Diencephalon (tissue), 1 donor: ENCODE measurements at places on chromosomes 3 and 15. TPM values are rescaled to one million over a fixed set of nuclear protein-coding genes. Genes with fewer than 3 reads are reported as not detected.

SLCO2A1 gene
- total RNA-seq, result 0.69 TPM

GRAMD2A gene
- 4.4 TPM for total RNA-seq

TLR9 gene
- total RNA-seq, result under 0.01 TPM

TNNC1 gene
- not detected for total RNA-seq

TPRG1 gene
- total RNA-seq, result 4.4 TPM

ECE2 gene
- 18.7 TPM for total RNA-seq

GOLGA8N gene
- 4.6 TPM for total RNA-seq

ST8SIA2 gene
- 61.8 TPM for total RNA-seq

ALDH1A3 gene
- 1.6 TPM for total RNA-seq

SMCO1 gene
- not detected for total RNA-seq

IQCF5 gene
- not detected for total RNA-seq

SCAANT1 gene
- total RNA-seq, result not detected
